Body of pancreas (tissue), 4 donors: ENCODE measurements at places on chromosomes 5 and 9. TPM values are rescaled to one million over a fixed set of nuclear protein-coding genes. Genes with fewer than 3 reads are reported as not detected.

Gene SARDH
- 20.2 TPM for total RNA-seq

Gene SLC22A4
- total RNA-seq: not detected

DNA sequence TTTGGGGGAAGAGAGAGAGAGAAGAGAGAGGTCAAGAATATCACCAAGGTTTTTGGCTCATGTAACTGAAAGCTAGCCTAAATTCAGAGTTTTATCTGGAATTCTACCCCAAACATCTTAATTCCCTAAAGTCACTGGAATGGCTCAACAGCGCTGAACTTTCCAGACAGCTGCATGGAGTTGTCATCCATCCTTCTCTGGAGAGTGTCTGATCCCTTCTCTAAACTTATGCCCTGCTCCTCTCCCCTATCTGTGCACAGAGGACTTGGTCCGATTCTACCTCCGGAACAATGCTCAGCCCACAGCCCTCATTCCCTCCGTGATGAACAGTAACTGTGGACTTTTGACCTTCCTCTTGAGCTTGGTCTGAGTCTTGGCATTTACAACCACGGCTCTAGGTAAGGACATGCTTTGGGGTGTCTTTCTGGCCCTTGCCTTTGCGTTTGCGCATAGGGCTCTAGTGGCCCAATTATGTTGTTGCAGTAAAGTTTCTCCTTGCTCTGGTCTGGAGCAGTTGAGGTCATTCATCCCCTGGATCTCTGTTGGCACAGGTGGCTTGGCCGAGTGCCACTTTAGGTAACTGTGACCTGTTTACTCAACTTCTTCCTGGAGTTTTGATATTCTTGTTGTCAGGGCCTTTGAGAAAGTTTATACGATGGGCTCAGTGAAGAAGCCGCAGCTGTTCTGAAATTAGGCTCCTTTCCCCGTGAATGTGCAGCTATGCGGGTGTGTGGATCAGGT, 18.3 kb upstream of the CD180 start:
- DNase-seq: peak; percentile 82

DNA sequence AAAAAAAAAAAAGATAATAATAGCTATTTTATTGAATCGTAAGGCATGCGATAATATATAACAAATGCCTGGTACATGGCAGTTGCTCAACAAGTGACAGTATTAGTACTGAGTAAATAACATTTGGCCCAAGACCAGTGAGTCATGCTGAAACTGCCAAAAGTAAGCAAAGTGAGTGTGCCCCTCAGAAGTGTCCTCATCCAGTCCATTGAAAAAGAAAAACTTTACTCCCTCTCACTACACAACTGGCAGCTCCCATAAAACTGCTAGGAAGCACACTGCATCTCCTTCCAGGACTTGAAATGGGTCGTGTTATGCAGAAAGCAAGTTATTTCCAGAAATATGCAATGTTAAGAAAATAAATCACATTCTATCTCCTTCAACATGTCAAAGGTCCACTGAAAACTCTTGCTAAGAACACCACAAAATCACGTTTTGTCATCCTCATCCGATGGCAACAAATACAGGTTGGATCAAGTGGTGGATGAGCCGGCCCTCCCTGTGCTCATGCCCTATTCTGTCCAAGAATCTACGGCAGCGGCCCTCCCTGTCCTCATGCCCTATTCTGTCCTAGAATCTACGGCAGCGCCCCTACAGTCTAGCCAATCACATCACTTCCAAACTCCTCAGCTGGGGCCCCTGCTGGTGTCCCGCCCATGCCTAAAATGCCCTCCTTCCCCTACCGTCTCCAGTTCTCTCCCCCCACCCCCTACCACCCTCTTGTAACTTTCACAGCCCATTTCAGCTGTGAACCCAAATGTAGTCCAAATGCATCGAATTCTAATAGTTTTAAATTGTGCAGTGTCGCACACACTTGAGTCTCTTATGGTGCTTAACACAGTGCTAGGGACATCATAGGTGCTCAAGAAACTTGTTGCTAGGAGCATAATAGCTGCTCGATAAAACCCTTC, 12.5 kb downstream of the PTCH1 start:
- DNase-seq: peak; percentile 45

GRCh38 chr5:174571662-174572397, 152.6 kb upstream of the MSX2 start:
- DNase-seq: peak; percentile 52

Gene RELL2
- total RNA-seq: 2.9 TPM

DNA sequence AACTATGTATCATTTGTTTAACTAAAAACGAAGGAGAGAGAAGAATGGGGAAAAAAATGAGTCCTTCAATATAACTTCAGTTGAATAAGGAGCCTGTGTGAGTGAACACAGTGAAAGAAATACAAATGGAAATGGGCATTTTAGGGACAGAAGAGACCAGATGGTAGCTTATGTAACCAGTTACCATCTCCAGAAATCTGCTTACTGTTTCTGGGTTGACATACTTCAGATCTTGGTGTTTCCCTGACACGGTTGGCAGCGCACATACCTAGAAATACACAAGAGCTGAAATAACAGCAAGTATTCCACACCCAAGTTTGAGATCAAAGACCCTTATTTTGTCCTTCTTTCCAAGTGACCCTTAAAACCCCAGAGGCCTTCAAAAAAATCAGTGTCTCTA, 14.9 kb upstream of the GFRA3 start:
- no peak for DNase-seq

Gene SOHLH1
- not detected for total RNA-seq
